NCI-H526 (cell line): ENCODE measurements at places on chromosomes 2 and 18.

- DNase-seq, result peak; percentile 9
Observed at GRCh38 chr2:190468814-190469569, 60.8 kb downstream of the MFSD6 start.

- no peak for DNase-seq
Observed at GRCh38 chr2:26885651-26886329, 37.9 kb downstream of the DPYSL5 start.

DNA sequence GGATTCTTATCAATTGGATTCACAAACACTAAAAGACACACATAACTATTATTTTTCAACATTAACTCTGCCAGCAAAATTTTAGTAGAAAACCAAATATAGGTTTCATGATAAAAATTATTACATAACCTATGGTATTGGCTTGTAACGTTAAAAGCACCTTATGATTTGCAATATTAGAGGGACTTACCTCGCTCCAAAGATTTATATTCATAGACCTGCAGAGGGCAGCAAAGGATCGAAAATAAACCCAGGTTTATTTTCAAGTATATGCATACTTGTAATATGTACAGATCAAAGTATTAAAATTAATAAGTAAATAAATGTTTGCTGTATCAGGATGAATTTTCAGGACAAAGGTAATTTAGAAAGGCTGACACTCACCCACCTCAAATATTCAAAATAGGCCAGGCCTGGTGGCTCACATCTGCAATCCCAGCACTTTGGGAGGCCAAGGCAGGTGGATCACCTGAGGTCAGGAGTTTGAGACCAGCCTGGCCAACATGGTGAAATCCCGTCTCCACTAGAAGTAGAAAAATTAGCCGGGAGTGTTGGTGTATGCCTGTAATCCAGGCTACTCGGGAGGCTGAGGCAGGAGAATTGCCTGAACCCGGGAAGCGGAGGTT lies 45.3 kb downstream of the LRPPRC start:
- DNase-seq, result peak; percentile 49

DNA sequence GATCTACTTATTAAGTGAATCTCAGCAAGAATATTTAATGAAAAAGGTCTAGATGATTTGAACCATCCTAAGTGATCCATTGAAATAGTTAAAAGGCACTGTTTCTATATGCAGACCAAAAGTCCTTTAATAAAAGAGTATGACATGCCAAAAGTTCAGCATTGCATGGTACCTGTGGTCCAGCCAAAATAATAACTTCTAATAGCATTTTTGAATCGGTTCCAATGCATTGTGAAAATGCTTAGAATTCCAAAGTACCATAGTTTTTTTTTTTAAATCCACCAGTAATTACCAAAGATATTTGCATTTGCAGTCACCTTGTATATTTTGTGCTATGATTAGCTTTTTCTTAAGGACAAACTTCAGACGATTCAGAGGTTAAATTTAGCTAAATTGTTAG lies 79.9 kb downstream of the NYAP2 start:
- no peak for DNase-seq

- DNase-seq, result no peak
Observed at GRCh38 chr2:149904352-149905175, 317.0 kb upstream of the MMADHC start.

DNA sequence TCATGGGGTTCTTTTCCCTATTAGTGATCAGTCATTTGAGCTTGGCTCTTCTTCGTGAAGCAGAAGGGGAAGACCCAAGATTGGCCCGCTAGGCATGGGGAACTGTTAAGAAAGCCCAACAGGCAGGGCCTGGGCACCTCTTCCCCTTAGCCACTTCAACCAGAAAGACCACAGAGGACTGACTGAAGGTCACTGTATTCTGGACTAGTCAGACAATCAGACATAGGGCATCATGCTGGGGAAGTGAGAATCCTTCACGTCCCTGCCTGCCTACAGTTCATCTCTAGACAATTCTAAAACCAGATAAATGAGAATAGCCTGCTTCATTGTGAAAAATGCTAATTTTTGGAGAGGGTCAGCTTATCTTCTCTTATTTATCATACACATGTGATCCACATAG lies 28.1 kb downstream of the FAP start:
- DNase-seq, result no peak

GRCh38 chr2:20107352-20107751 lies 55.9 kb upstream of the LAPTM4A start:
- DNase-seq, result no peak

GRCh38 chr2:112949456-112949855 lies 28.4 kb upstream of the IL36G start:
- no peak for DNase-seq

GRCh38 chr2:17252258-17252657 lies 266.0 kb downstream of the RAD51AP2 start:
- DNase-seq, result no peak

GRCh38 chr2:109322641-109323040 lies 193.6 kb downstream of the SH3RF3 start:
- DNase-seq, result no peak

DNA sequence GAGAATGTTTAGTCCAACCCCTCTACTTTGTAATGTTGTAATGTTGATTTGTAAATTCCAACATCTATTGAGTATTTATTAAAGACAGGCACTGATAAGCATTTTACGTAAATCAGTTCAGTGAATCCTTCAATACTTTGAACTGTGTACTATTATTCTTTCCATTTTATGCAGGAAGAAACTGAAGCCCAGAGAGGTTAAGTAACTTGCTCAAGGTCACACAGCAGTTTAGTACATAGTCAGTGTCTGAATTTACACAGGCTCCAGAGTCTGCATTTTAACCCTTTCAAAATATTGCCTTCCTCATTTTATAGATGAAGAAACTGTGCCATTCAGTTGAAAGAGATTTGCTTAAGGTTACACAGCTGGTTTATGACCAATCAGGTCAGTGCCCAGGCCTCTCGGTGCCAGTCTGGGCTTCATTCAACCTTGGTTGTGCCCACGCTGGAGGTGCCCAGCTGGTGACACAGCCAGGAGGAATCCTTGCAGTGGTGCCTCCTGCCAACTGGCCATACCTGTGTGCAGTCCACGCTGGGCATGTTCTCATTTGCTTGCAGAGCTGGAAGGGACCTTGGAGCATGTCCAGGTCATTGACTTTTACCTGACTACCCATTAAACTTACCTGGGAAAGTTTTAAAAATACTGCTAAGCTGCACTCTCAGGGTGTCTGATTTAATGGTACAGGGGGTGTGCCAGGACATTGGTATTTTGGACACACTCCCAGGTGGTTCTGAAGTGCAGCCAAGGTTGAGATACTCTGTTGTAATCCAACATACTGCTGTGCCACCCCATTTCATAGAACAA lies 74.3 kb upstream of the CYRIA start:
- no peak for DNase-seq

DNA sequence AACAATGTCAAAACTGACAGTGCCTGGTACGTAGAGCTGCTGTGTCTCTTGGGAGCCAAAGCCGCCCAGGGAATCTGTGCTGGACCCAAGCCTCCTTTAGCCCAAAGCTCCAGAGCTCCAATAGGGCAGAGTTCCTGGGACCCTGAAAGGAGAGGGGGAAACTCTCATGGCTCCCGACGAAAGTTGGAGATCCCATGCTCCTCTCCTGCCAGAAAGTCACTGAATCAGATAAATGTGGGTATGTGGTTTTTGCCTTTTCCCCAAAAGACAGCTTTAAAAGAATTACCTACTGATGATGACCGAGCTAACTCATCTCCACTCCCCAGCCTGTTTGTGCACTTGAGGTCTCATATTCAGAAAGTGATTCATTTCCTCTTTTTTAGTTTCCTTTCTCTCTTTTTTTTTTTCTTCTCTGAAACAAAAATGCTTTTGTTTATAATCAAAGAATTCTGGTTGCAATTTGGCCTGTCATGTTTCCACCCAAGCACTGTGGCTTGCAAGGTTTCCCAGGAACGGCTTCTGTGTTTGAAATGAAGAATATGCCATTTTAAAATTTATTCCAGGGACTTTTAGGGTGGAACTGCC lies 14.1 kb upstream of the PMAIP1 start:
- no peak for DNase-seq

- DNase-seq, result no peak
Observed at GRCh38 chr2:72136331-72136730, 11.3 kb downstream of the CYP26B1 start.

GRCh38 chr2:204116159-204116792 lies 179.7 kb downstream of the ICOS start:
- no peak for DNase-seq

DNA sequence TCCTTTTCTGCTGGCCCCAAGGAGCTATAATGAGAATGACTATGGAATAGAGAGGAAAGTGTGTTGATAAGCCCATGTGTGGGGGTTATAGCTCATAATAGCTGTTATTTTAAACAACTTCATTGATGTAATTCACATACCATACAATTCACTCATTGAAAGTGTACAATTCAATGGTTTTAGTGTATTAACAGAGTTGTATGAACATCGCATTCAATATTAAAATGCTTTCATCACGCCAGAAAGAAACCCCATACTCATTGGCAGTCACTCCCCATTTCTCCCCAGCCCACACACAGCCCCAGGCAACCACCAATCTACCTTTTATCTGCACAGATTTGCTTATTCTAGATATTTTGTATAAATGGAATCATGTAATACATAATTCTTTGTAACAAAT lies 139.6 kb upstream of the CYP1B1 start:
- no peak for DNase-seq

GRCh38 chr2:203637471-203638167 lies 68.8 kb upstream of the CD28 start:
- no peak for DNase-seq

- no peak for DNase-seq
Observed at GRCh38 chr18:68060871-68061270, 544.4 kb upstream of the DSEL start.

- DNase-seq, result no peak
Observed at GRCh38 chr18:62738639-62739038, 23.3 kb downstream of the PHLPP1 start.

DNA sequence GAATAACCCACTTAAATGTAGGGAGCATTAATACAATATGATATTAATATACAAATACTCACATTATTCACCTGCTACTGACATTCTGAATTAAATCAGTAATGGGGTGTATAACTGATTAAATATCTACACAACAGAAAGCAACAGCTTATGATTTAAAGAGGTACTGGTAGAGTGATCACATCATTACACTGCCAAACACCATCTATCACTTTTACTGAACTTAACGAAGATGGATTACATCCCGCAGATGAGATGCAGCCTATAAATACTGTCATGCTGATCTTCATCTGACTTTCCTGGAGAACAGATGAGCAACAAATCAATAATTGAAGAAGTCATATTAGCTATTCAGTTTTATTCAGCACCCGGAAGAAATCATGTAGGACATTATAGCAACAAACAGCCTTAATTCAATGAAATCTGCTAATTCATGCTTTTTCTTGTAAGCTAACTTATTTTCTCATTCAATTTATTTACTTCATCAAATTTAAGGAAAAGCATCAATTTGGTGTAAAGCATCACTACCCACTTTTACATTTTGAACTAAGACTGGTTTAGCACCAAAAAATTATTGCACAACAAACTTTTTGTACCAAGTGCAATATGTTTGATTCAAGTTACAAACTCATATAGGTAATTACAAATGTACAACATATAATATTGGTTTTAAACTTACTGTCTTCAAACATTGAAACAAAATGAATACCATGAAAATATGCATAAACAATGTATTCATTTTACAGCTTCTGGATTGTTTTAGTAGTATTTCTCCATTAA lies 1509.0 kb downstream of the LRP1B start:
- no peak for DNase-seq

GRCh38 chr2:113080134-113080533 lies 12.4 kb downstream of the IL1F10 start:
- DNase-seq, result peak; percentile 40

DNA sequence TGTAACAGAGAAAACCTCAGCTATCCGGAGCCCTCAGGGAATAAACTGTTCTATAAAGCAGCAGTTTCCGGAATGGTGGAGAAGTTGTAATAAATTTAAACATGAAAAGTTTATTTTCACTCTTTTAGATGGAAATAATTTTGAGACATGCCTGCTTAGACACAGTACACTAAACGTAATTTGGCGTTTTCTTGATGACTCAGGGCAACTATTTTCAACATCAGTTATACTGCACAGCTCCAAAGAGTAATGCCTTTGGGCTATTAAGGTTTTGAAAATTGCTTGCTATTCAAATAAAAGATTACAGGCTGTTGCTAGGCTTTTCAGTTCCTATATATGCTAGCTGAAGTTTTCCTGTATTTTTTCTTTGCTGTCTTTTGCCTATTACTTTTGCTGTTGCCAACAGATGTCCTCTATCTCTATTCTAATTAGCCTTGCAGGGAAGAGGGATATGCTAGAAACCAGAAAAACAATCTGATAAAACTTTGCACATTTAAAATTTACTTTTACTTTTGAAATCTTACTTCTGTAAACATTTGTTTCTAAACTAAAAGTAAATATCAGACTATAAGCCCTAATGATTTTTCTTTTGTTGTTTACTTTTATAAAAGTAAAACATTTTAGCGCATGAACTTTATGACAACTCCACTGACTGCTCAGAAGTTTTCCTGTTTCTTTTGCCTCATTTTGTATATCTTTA lies 113.4 kb upstream of the WDSUB1 start:
- DNase-seq, result peak; percentile 50

- DNase-seq, result no peak
Observed at GRCh38 chr2:111927723-111928122, 29.3 kb downstream of the MERTK start.

GRCh38 chr2:199985625-199986207 lies 30.3 kb downstream of the MAIP1 start:
- peak; percentile 92 for DNase-seq

- no peak for DNase-seq
Observed at GRCh38 chr18:48419277-48420022, 10.3 kb upstream of the ZBTB7C start.
